ENCODE measurements at places on chromosomes 11 and 22.

DNA sequence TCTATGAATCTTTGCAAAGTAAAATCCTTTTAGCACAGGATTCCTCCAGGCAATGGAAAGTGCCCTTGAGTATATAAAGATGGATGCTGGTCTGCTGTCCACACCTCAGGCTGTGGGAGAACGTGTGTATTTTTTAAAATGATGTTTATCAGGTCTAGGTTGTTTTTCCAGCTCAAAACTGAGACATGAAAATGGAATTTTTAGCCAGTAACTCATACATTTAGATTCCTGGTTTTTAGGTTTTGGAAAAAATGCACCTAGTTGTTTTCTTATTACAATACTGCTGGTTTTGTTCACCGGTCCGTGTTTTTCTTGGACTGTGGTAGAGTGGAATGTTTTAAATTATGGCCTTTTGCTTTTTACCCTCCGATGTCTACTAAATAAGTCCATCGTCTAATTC is 554.7 kb downstream of the SOX6 start:
- peaks cover 6% of the 10 kb centered on the region for H3K4me1 ChIP-seq
- H3K36me3 ChIP-seq: no peaks in the 10 kb centered on the region
- H3K27ac ChIP-seq: no peak overlapping the region
- H3K27me3 ChIP-seq: no peaks in the 10 kb centered on the region

- no peaks in the 10 kb centered on the region for H3K27me3 ChIP-seq
- H3K4me3 ChIP-seq: no peak overlapping the region
- no peak overlapping the region for H3K27ac ChIP-seq
Observed at GRCh38 chr11:120900643-120901042, 123.3 kb upstream of the TBCEL start.

- H3K27me3 ChIP-seq: no peaks in the 10 kb centered on the region
- H3K36me3 ChIP-seq: no peaks in the 10 kb centered on the region
- H3K27ac ChIP-seq: no peak overlapping the region
- H3K4me1 ChIP-seq: no peaks in the 10 kb centered on the region
- no peak for DNase-seq
Observed at GRCh38 chr11:109707411-109707810, 285.4 kb downstream of the C11orf87 start.

DNA sequence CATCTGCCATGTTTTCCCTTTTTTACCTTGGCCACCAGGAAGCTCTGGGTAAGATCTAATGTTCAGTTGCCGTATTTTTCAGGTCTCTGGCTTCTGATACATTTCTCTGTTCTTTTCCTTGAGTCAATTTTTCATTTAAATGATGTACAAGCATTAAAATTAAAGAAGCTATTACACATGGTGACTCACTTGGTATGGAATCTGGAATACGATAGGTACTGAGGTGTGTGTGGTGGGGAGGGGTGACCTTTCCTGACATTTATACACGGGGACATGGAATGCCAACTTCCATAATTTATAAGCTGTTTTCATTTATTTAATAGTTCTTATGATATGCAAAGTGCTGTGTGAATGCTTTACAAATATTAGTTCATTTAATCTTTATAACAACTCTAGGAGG is 47.8 kb upstream of the ALX4 start:
- H3K27me3 ChIP-seq: no peaks in the 10 kb centered on the region
- no peak overlapping the region for H3K4me3 ChIP-seq
- DNase-seq: no peak
- no peaks in the 10 kb centered on the region for H3K4me1 ChIP-seq
- no peak overlapping the region for H3K27ac ChIP-seq

DNA sequence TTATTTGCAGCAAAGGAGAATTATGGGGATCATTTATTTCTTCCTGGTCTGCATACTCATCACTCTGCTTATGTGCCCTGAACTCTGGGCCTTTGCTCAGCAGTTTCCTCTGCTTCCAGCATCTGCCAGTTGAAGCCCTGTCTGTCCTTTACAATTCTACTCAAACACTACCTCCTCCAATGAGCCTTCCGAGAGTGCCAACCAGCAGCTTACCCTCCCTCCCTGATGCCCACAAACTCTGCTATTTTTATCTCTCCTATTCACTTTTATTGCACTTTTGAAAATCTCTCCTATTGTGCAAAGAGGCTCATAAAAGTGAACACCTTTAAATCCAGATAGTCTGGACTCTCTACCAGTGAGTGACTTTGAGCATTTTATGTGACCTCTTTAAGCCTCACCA is 3.6 kb upstream of the ME3 start:
- no peaks in the 10 kb centered on the region for H3K36me3 ChIP-seq
- DNase-seq: no peak
- no peak overlapping the region for H3K4me3 ChIP-seq
- H3K27ac ChIP-seq: no peak overlapping the region
- H3K27me3 ChIP-seq: no peaks in the 10 kb centered on the region

- DNase-seq: no peak
- H3K4me1 ChIP-seq: no peaks in the 10 kb centered on the region
- no peaks in the 10 kb centered on the region for H3K27me3 ChIP-seq
- no peak overlapping the region for H3K4me3 ChIP-seq
- H3K36me3 ChIP-seq: peaks cover 71% of the 10 kb centered on the region
Observed at GRCh38 chr11:94472916-94473799, 20.5 kb downstream of the MRE11 start.

GRCh38 chr22:25701056-25701780 is 40.8 kb upstream of the MYO18B start:
- no peaks in the 10 kb centered on the region for H3K36me3 ChIP-seq
- H3K27ac ChIP-seq: no peak overlapping the region
- no peak for DNase-seq
- H3K4me3 ChIP-seq: no peak overlapping the region
- H3K4me1 ChIP-seq: peaks cover 16% of the 10 kb centered on the region

DNA sequence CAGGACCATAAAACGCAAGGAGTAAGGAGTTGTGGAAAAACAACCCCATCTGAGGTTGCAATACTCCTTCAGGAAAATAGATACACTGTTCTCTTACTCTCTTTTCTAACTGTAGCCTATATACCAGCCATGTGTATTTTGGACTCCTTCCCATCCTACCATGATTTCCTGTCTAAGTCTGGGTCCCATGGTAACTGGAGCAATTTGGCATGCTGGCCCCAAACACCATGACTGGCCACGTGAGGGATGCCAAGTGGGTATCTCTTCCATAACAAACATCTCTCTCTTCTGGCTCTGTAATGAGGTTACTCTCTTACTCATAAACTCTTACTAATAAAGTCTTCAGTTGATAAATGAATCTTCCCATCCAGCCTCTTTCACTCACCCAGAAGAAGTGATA is 26.5 kb downstream of the ABTB2 start:
- no peak overlapping the region for H3K4me3 ChIP-seq
- H3K4me1 ChIP-seq: peaks cover 14% of the 10 kb centered on the region
- no peaks in the 10 kb centered on the region for H3K36me3 ChIP-seq
- no peak overlapping the region for H3K27ac ChIP-seq
- no peaks in the 10 kb centered on the region for H3K27me3 ChIP-seq

DNA sequence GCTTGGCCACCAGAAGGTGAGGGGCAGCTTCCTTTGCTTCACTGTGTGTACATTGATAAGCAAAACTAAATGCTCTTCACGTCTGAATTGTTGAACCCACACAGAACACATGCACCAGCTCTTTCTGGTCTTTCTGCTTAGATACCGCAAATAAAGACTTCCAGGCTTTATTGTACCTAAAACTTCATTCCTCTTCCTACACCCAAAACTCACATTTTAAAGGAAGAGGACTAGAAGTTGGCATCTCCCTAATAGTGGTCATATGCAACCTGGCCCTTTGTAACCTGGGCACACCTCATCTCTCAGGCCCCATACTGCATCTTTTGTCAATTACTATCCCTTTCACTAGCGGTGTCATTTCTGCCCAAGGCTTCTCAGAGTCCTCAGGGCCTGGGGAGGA is 5.9 kb downstream of the SLC17A6 start:
- H3K4me1 ChIP-seq: no peaks in the 10 kb centered on the region
- DNase-seq: no peak
- H3K36me3 ChIP-seq: no peaks in the 10 kb centered on the region
- H3K4me3 ChIP-seq: no peak overlapping the region
- no peak overlapping the region for H3K27ac ChIP-seq
- H3K27me3 ChIP-seq: peaks cover 17% of the 10 kb centered on the region

- no peaks in the 10 kb centered on the region for H3K36me3 ChIP-seq
- no peak for DNase-seq
- H3K4me3 ChIP-seq: no peak overlapping the region
- no peaks in the 10 kb centered on the region for H3K27me3 ChIP-seq
- H3K27ac ChIP-seq: peak overlapping the region; percentile 78
- peaks cover 61% of the 10 kb centered on the region for H3K4me1 ChIP-seq
Observed at GRCh38 chr11:86941077-86941870, 13.9 kb downstream of the FZD4 start.

- DNase-seq: no peak
- H3K4me1 ChIP-seq: no peaks in the 10 kb centered on the region
Observed at GRCh38 chr11:22466809-22467208, 128.6 kb downstream of the SLC17A6 start.

DNA sequence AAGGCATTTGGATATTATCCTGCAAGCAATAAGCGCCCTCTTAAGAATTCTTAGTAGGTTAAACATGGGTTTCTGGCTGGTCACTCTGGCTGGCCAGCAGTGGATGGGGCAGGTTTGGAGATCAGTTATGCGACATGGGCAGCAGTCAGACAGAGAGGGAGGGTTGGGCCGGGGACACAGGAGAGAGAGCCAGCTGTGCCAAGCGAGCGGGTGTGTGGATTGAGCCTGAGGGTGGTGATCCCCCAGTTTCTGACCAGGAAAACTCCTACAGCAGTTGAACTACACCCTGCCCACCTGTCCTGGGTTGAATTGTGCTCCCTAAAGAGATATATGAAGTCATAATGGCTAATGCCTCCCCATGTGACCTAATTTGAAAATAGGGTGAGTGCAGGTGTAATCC is 671.2 kb downstream of the TBC1D22A start:
- no peak for DNase-seq
- no peak overlapping the region for H3K4me3 ChIP-seq
- H3K27ac ChIP-seq: no peak overlapping the region
- H3K36me3 ChIP-seq: no peaks in the 10 kb centered on the region
- no peaks in the 10 kb centered on the region for H3K27me3 ChIP-seq
- no peaks in the 10 kb centered on the region for H3K4me1 ChIP-seq

DNA sequence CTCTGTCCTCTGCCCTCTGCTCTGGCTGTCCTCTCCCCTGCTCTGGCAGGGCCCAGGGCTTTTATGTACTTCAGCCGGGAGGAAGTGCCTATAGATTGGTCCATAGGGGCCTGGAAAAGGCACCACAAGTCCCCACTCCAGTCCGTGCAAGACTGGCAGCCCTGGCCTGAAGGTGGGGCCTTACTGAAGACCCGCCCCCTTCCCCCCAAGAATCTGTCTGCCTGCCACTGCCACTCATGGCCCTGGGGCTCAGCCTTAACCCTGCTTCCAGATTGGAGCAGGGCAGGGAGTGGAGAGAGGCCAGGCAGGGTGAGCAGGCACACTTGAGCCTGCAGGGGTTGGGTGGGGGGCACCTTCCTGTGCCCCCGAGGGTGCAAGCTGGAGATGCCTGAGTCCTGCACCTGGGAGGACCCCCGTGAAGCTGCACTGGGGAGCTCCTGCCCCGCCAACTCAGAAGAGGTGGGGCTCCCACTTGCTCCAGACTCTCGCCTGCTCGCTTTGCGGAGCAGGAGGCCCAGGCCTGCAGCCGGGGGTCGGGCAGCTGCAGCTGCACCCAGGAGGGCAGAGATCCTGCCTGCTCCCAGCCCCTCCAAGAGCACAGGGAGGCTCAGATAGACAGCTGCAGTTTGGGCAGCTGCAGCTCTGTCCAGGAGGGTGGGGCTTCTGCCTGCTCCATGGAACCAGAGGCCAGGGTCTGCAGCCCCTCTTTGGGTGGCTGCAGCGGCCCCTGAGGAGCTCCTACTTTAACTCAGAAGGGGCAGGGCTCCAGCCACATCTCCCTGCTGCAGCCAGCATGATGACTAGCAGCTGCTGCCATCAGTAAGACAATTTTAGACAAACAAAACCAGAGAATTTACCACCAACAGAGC is 51.0 kb upstream of the SC5D start:
- H3K4me3 ChIP-seq: no peak overlapping the region
- peaks cover 42% of the 10 kb centered on the region for H3K4me1 ChIP-seq
- no peak for DNase-seq
- no peak overlapping the region for H3K27ac ChIP-seq
- peaks cover 13% of the 10 kb centered on the region for H3K27me3 ChIP-seq

DNA sequence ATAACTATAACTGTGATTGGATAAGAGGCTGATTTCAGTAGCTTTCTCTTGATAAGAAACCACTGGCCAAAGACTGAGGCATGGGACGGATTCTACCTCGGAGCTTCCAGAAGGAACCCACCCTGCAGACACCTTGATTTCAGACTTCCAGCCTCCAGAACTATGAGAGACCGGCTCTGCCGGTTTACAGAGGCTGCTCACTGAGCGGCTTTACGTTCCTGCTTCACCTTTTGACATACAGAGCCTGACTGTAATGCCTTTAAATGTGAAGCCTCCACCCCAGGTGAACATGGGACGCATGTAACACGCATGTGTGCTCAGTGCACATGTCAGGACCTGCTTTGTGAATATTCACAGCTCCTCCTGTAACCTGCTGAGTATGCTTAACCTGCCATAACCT is 361.5 kb downstream of the CTTN start:
- no peak overlapping the region for H3K4me3 ChIP-seq
- H3K27ac ChIP-seq: no peak overlapping the region
- H3K36me3 ChIP-seq: no peaks in the 10 kb centered on the region

DNA sequence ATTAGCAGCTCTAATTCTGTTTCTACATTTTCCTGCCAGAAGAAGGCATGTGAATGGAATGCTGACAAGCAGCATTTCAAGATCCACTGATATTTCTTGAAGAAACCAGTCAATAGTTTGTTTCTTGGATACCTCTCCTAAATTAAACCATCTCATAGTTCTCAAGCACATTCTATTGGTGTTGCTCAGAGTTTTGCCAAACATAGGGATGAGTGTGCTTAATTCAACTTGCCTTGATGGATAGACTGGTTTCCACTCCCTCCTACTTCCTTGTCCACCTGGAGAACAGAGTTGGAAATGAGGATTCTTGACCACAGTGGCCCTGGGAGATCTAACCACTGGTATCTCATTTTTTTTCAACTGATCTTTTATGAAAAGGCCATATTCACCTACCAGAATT is 29.8 kb upstream of the DDX10 start:
- H3K27me3 ChIP-seq: no peaks in the 10 kb centered on the region
- DNase-seq: no peak
- H3K36me3 ChIP-seq: no peaks in the 10 kb centered on the region
- H3K4me1 ChIP-seq: no peaks in the 10 kb centered on the region

- no peak for DNase-seq
- peaks cover 3% of the 10 kb centered on the region for H3K4me1 ChIP-seq
- H3K27me3 ChIP-seq: no peaks in the 10 kb centered on the region
- peaks cover 6% of the 10 kb centered on the region for H3K36me3 ChIP-seq
- H3K4me3 ChIP-seq: no peak overlapping the region
Observed at GRCh38 chr11:85955531-85955930, 100.3 kb downstream of the CCDC83 start.

Data from esophagus squamous epithelium (tissue), 5 donors.